ENCODE measurements at places on chromosomes 11 and 22. TPM values are rescaled to one million over a fixed set of nuclear protein-coding genes. Genes with fewer than 3 reads are reported as not detected.

The SAA1 gene
- total RNA-seq: 207 TPM

The NCAM1 gene
- 16.4 TPM for total RNA-seq

- DNase-seq: no peak
Measured at GRCh38 chr11:1373536-1374214, 16.1 kb upstream of the BRSK2 start.

GRCh38 chr11:7307836-7308235 is 56.1 kb downstream of the SYT9 start:
- no peak for DNase-seq

DNA sequence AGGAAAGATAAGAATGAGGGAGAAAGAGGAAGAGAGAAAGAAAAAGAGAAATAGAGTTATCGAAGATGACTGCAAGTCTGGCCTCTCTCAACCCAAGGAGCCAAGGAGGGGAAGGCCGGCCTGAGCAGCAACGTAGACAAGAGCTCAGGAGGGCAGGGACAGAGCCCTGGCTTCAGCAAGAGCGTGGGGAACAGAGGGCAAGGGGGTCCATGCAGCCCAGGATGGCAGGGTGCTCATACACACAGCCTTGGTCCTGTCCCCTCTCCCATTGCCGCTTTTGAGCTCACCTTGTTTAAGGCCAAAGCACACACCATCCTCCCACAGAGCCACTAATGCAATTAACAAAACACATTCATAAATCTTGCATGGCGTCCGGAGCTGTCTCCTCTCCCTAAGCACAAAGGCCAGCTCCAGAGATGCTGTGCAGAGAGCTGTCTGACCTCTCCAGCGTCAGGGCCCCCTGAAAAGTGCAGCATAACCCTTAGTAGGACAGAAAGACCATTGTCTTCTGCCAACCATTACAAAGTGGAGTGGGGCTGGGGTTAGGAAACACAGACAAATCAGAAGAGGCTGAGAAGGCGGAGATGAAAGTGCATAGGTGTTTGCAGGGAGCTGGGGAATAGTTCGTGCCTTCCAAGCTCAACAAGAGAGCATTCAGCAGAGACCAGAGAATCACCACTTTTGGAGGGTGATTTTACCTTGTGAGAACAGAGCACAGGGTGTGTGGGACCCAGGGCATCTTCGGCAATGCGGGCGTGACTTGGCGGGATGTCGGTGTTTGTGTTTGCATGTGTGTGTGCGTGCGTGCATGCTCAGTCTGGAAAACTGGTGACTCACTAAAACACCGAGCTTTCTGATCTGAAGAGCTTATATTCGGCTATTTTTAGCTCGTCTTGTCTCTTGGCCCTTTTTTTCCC is 28.2 kb upstream of the JAM3 start:
- DNase-seq: no peak

- no peak for DNase-seq
Measured at GRCh38 chr22:32204040-32204855, 625 bp downstream of the RFPL2 start.

- no peak for DNase-seq
Measured at GRCh38 chr11:707817-708420, 1.9 kb downstream of the EPS8L2 start.
